Stimulated activated CD4-positive, alpha-beta T cell treated with anti-CD3 and anti-CD28 coated beads, Interleukin-4, amount 100 ng/mL, for 4 hours (primary cell): ENCODE measurements at places on chromosomes 7 and 10.
A peak's percentile ranks its signal among the peaks of the same experiment; 100 is the strongest.

GRCh38 chr10:68462536-68462935 lies 9.2 kb downstream of the DNA2 start:
- DNase-seq: no peak

- no peak for DNase-seq
Measured at GRCh38 chr10:23110722-23111516, 15.5 kb downstream of the MSRB2 start.

GRCh38 chr7:37598824-37599223 lies 84.7 kb upstream of the GPR141 start:
- DNase-seq: no peak

- DNase-seq: no peak
Measured at GRCh38 chr10:36489611-36490228, 635.7 kb upstream of the ANKRD30A start.

DNA sequence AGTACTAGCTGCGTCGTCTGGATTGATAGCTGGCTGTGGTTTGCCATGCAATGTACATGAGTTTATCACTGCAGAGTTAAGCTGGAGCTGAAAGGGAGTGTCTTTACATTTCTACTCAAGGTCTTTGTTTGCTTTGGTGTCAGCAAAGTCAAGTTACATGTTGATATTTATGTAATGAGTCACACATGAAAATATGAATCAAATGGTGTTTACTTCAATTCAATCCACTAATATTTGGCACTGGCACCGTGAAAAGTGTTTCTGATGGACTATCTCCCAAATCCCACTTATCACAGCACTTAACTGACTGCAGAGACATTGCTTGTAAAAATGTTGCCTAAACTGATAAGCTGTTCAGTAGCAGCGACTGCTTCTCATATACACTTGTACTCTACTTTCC lies 395.9 kb downstream of the TFEC start:
- DNase-seq: no peak

- DNase-seq: no peak
Measured at GRCh38 chr10:33981301-33981700, 646.8 kb upstream of the NRP1 start.

GRCh38 chr7:22588351-22588750 lies 88.4 kb upstream of the STEAP1B start:
- DNase-seq: no peak

GRCh38 chr7:10268034-10268433 lies 705.6 kb upstream of the PHF14 start:
- no peak for DNase-seq

DNA sequence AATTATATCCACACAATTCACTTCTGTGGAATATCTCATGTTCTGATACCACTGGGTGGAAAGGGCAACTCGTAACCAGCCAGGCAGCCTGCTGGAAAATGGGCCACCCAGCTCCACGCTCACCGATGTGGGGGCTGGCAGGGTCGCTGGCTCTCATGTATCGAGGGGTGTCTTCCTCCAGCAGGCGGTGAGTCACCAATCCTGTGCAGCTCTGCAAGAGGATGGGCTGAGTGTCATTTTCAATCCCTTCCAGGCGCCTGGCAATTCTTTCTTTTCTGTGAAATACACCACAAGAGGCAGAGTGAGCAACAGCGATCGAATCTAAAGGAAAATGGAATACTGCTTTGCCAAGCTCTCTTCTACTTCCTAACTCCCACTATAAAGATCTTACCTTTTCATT lies 80.1 kb downstream of the SVIL start:
- no peak for DNase-seq

GRCh38 chr10:10508211-10508610 lies 509.5 kb upstream of the CELF2 start:
- no peak for DNase-seq

- no peak for DNase-seq
Measured at GRCh38 chr10:121843379-121843778, 84.5 kb downstream of the ATE1 start.

- DNase-seq: no peak
Measured at GRCh38 chr10:16901106-16901505, 83.9 kb upstream of the RSU1 start.

DNA sequence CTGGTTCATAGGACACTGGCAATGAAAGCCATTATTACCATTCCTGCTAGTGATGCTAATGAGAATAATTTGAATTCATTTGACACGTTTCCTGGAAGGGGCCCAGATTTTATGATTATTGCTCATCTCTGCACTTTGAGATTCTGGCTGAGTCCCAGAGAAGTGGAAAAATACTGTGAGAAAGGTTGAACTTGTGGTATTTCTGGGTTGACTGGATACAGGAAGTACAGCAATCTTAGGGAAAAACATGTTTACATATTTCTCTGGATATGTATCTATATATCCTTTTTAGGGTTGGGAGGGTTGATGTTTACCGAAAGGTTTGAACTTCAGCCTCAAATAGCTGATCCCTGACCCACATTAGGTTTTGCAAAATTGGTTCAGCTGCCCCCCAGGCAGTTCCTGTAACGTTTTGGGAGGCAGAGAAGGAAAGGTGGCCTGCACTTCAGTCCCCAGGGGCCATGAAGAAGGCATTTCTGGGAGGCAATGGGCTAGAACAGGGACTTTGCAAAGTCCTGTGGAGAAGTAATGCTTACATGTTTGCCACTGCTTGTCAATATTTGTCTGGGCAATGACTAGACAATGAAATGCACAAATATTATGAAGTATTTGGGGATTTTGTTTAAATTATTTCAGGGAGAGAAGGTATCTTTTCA lies 253.7 kb upstream of the PITRM1 start:
- no peak for DNase-seq

- DNase-seq: peak; percentile 30
Measured at GRCh38 chr7:131556053-131556908, at the start of gene PODXL. PODXL (minus strand) TSS chr7:131556628; CDS start chr7:131556359, 269 bp downstream.

GRCh38 chr10:75611172-75611992 lies 180.0 kb downstream of the LRMDA start:
- no peak for DNase-seq

DNA sequence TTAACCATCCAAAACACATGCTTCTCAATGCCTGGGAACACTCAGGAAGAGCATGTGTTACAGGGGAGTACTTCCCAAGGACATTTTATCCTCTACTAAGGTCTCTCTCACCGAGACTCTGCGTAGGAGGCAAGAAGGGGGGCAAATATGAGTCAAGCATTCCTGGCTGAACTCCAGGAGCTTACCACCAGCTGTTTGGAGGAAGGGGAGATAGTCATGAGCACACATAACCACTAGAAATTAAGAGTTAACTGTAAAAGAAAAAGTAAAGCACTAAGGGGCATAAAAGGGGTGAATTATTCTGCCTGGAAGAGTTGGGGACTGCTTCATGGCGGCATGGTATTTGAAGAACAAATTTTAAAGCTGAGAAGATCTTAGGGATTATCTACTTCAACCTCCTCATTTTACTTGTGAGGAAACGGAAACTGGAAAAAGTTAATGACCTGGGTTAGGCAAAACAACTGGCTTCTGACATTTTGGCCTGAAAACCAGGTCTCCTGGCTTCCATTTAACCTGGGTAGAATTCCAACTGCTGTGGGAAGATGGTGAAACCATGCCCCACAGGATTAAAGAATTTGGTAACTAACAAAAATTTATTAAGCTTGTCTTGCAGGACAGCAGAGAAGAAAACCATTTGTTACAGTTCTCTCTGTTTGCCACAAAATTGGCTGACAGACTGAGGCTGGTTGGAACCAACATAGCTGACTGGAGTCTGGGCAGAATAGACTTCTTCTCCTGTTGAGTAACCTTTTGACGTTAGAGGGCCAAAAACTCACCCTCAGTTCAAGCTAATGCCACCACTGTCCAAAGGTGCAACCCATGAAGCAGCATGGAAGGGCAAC lies 85.5 kb downstream of the SLC25A13 start:
- no peak for DNase-seq

DNA sequence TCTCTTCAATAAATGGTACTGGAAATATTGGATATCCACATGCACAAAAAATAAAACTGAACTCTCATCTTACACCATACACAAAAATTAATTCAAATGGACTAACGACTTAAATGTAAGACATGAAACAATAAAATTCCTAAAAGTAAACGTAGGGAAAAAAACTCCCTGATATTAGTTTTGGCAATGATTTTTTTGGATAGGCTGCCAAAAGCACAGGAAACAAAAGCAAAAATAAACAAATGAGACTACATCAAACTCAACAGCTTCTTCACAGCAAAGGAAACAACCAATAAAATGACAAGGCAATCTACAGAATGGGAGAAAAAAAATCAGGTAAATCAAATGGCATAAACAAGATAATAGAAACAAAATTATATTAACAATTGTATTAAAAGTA lies 65.7 kb downstream of the ORC5 start:
- DNase-seq: no peak

GRCh38 chr7:2477447-2478398 lies 1.5 kb upstream of the GRIFIN start:
- peak; percentile 49 for DNase-seq

DNA sequence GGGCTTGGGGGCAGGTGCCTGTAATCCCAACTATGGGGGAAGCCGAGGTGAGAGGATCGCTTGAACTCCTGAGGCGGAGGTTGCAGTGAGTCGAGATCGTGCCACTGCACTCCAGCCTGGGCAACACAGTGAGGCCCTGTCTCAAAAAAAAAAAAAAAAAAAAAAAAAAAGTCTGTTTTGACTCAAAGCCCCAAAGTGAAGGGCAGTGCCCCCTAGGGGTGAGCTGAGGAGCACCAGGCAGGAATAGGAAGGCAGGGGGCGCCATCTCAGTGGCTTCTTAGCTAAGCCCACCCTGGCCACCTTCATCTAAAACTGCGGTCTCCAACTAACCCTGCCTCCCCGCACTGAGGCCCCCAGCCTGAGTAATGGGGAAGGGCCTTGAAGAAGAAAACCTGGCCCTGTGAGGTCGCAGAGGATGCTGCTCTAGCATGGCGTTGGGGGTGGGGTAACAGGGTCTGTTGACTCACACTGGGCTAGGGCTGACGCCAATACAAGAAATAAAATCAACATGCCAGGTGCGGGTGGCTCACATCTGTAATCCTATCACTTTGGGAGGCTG lies 9.8 kb downstream of the PODXL start:
- no peak for DNase-seq

- DNase-seq: no peak
Measured at GRCh38 chr10:5958675-5959074, 18.7 kb downstream of the IL15RA start.

DNA sequence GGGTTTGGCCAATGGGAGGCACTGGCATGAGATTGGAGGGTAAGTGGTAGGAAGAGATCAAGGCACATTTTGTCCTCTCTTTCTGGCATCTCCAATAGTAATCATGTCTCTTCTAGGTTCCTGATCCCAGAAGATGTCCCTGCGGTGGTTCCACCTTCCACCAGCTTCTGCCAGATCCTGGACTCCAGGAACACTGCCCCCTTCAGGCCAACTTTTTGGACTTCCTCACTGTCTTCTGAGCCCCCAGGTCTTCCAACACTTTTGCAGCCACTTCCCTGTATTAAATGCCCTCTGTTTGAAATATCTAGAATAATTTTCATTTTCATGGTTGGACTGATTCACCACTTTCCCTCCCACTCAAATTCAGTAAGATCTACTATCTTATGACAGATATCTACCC lies 60.9 kb downstream of the BAMBI start:
- no peak for DNase-seq

GRCh38 chr10:69974551-69975155 lies 78.0 kb upstream of the MACROH2A2 start:
- no peak for DNase-seq

DNA sequence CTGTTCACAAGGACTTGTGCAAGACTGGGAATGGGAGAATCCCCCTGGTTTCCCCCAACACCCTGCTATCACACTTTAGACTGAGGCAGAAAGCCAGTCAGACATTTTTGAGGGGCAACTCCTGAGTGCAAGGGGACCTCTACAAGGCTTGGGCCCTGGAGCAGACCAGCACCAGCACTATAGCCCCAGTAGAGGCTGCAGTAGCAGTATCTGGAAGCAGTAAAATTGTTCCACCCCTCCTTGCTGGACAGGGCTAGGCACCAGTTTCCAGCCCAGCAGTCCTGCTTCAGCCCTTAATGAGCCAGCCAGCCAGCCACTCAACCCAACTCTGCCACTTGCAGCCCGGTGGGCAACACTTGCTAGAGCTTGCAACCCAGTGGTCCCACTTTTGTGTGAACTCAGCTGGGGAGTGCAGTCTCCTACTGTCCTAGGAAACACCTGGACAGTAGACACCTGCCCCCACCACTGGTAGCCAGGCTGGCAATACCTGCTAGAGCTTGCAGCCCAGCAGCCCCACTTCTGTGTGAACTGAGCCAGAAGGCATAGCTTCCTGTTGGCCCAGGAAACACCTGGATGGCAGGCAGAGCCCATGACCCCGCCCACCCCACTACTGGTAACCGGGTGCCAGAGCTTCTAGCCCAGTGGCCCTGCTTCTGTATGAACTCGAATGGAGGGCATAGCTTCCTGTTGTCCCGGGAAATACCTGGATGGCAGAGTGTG lies 65.0 kb downstream of the FBXL13 start:
- no peak for DNase-seq

DNA sequence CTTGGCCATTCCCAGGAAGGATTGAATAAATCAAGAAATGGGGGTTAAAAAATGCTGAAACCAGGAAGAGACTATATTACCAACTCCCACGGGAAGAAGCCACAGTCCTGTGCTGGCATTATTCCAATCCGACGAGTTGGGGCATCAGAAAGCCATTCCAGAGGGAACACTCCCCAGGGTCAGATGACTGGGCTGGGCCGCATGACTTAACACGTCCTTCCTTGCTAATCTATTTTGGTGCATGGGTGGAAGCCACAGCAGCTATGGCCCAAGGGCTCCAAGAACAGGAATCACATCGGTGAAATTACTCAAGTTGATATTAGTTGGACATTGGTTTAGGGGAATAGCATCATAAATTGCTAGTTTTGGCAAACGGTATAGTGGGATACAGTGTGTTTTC lies 592.9 kb upstream of the NRP1 start:
- no peak for DNase-seq

DNA sequence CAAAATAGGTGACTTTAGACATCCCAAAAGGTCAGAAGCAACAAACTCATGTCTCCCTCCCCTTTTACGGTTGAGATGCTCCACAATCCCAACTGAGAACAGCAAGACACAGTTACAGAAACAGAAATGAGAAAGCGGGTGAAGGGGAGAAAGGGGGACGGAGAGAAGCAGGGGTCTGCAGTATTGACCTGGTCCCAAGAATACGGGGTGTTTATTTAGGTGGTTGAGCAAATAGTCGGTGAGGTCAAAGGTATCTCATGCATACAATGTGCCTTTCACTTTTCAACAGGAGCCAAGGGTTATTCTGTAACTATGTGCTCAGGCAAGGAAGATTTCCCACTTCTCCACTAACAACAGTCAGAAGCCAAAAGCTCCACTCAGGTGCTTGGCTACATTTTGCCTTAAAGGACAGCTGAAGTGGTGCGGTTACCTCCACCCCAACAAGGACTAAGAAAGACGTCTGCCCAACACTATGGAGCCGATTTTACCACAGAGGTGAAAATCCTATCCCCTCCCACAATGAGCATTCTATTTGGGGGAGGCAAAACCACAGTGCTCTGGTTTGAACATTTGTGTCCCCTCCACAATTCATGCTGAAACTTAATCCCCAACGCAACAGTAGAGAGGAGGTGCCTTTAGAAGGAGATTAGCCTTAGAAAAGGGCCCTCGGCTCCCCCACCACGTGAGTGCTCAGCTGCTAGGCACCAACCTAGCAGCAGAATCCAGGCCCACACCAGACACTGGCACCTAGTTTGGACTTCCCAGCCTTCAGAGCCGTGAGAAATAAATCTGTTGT lies 77.9 kb downstream of the PARD3 start:
- no peak for DNase-seq

- no peak for DNase-seq
Measured at GRCh38 chr7:20197837-20198236, 19.3 kb downstream of the MACC1 start.

- DNase-seq: no peak
Measured at GRCh38 chr10:18230794-18231193, 90.6 kb downstream of the CACNB2 start.

GRCh38 chr10:26087666-26088065 lies 128.9 kb upstream of the GAD2 start:
- DNase-seq: no peak
